ENCODE measurements at places on chromosomes 13 and 19. TPM values are rescaled to one million over a fixed set of nuclear protein-coding genes. Genes with fewer than 3 reads are reported as not detected.

The IGFL1 gene
- not detected for total RNA-seq

The GGN gene
- total RNA-seq, result 1.4 TPM

The ETFB gene
- 128 TPM for total RNA-seq

The COL5A3 gene
- 7.7 TPM for total RNA-seq

The CABP5 gene
- not detected for total RNA-seq

The CGB2 gene
- not detected for total RNA-seq

The TUBB4A gene
- total RNA-seq, result not detected

The IRGC gene
- not detected for total RNA-seq

The WDR87 gene
- total RNA-seq, result not detected

The APOE gene
- total RNA-seq, result 12.5 TPM

The KIR2DL3 gene
- total RNA-seq, result not detected

The PRR12 gene
- total RNA-seq, result 7.4 TPM

Measured in epithelial cell of alveolus of lung (primary cell).